ENCODE measurements at places on chromosomes 11 and 22. TPM values are rescaled to one million over a fixed set of nuclear protein-coding genes. Genes with fewer than 3 reads are reported as not detected.

MS4A3 gene
- not detected for total RNA-seq

TOMM22 gene
- 79.6 TPM for total RNA-seq

RASGRP2 gene
- total RNA-seq: 1.0 TPM

PRG3 gene
- total RNA-seq: not detected

COA4 gene
- 91.9 TPM for total RNA-seq

DGCR6L gene
- 56.0 TPM for total RNA-seq

OR4X2 gene
- not detected for total RNA-seq

ZNF214 gene
- total RNA-seq: 1.4 TPM

IRAG1 gene
- 19.2 TPM for total RNA-seq

PTPN5 gene
- total RNA-seq: not detected

SDHD gene
- 105 TPM for total RNA-seq

DDTL gene
- total RNA-seq: 1.1 TPM

FGF3 gene
- total RNA-seq: not detected

CPSF7 gene
- 51.0 TPM for total RNA-seq

OTUB1 gene
- total RNA-seq: 55.8 TPM

NCR3LG1 gene
- 12.7 TPM for total RNA-seq

CACNA1I gene
- total RNA-seq: under 0.01 TPM

ANO9 gene
- total RNA-seq: not detected

KRTAP5-7 gene
- total RNA-seq: not detected

NPTXR gene
- 2.4 TPM for total RNA-seq

UEVLD gene
- total RNA-seq: 39.1 TPM

SERPINH1 gene
- 1,267 TPM for total RNA-seq

PRPF19 gene
- total RNA-seq: 60.4 TPM

DDI1 gene
- not detected for total RNA-seq

LGALS12 gene
- not detected for total RNA-seq

TMEM151A gene
- total RNA-seq: 0.88 TPM

TYMP gene
- 34.4 TPM for total RNA-seq

ZFPL1 gene
- total RNA-seq: 46.5 TPM
